Central memory CD4-positive, alpha-beta T cell (primary cell): ENCODE measurements at places on chromosomes 1 and 21.

DNA sequence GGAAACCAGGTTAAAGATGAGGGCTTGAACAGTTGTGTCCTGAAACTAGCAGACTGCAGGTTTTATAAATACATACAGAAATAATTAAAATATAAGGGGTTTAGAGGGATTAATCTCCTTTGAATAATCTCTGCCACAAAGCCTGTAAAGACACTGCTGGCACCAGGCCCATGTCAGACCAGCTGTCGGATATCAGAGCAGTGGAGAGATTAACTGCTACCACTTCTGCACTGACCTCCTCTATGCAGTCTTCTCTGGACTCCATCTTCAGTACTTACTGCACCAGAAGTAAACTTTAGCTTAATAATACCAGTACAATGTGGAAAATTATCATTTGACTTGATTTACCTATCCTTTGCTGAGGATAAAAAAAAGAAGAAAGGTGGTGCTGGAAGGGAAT is 128.6 kb downstream of the LHX4 start:
- DNase-seq, result no peak

- DNase-seq, result no peak
Observed at GRCh38 chr1:203898458-203899352, 37.3 kb downstream of the SNRPE start.

GRCh38 chr1:26797627-26798026 is 9.9 kb downstream of the PIGV start:
- DNase-seq, result no peak

DNA sequence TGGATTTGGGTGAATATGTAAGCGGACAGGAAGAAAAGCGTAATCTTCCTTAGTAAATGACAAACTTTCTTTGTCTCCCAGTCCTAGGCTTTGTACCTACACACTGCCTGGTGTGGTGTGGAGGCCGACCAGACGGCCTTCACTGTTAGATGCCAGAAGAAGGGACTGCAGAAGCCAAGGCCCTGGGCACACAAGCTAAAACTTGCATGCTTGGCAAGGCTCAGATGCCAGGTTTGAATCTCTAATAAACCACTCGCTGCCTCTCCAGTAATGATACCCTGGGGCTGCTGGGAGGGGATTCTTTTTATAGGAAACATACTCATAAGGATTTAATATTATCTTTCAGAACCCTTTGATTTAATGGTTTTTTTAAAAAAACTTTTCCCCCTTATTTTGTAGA is 263.8 kb downstream of the PTPRC start:
- no peak for DNase-seq

GRCh38 chr1:117567976-117568375 is 37.9 kb upstream of the TENT5C start:
- DNase-seq, result no peak

DNA sequence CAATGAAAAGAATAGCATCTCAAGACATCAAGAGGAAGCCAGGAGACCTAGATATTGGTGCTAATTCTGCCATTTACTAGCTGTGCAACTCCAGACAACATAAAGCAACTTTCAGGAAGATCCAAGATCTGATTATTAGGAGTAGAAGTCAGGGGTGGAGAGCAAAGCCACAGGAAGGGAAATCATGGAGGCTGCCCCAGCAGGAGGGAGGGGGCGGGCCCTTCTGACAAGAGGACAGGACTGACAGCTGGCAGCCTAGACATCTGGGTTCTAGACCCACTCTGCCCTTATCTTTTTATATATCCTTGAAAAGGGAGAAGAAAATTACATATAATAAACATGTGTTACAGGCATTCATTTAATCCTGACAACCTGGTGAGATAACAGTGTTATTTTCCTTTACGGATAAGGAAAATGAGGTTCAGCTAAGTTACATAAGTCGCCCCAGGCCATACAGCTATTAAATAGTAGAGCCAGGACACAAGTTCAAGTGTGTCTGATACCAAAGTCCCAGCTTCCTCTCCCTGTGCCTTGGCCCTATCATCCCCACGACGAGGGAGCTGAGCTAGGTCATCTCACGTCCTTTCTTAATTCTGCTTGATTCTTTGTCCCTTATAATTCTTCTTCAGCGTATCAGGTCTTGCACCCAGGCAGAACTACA is 46.6 kb downstream of the ARHGEF11 start:
- no peak for DNase-seq

- no peak for DNase-seq
Observed at GRCh38 chr1:96843196-96843595, 121.6 kb downstream of the PTBP2 start.

DNA sequence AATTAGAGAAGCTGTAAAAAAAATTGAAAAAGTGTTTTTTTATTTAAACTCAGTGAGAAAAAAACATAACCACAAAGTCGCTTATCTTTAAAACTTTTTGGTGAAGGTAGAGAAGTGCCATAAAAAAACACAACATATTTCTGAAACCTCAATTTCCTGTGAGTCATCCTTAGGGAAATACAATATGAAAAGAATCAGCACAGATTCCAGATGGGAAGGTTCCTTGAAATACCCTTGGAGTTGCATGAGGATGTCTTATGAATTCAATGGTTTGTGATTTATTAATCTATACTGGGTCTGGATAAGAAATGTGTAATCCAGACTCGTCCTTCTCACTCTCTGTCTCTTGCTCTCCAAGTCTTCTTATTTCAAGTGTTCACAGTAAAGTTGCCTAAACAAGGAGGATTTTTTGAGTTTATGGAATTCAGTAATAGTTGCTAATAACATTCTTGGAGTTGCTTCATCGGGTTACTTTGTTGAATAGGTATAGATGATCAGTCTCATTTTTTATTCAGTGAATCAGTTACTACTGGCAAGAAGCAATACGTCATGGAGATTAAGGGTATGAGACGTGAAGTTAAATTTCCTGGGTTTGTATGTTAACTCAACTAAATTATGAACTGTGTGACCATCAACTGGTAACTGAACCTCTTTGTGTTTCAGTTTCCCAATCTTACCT is 191.4 kb downstream of the KCNK2 start:
- DNase-seq, result no peak

- no peak for DNase-seq
Observed at GRCh38 chr1:204094856-204095634, 22.1 kb downstream of the SOX13 start.

GRCh38 chr21:34545079-34545884 is 33.3 kb upstream of the KCNE1 start:
- DNase-seq, result no peak

GRCh38 chr1:225770561-225771248 is 6.9 kb upstream of the SRP9 start:
- DNase-seq, result no peak

GRCh38 chr1:61343734-61344420 is 261.5 kb downstream of the NFIA start:
- DNase-seq, result no peak

DNA sequence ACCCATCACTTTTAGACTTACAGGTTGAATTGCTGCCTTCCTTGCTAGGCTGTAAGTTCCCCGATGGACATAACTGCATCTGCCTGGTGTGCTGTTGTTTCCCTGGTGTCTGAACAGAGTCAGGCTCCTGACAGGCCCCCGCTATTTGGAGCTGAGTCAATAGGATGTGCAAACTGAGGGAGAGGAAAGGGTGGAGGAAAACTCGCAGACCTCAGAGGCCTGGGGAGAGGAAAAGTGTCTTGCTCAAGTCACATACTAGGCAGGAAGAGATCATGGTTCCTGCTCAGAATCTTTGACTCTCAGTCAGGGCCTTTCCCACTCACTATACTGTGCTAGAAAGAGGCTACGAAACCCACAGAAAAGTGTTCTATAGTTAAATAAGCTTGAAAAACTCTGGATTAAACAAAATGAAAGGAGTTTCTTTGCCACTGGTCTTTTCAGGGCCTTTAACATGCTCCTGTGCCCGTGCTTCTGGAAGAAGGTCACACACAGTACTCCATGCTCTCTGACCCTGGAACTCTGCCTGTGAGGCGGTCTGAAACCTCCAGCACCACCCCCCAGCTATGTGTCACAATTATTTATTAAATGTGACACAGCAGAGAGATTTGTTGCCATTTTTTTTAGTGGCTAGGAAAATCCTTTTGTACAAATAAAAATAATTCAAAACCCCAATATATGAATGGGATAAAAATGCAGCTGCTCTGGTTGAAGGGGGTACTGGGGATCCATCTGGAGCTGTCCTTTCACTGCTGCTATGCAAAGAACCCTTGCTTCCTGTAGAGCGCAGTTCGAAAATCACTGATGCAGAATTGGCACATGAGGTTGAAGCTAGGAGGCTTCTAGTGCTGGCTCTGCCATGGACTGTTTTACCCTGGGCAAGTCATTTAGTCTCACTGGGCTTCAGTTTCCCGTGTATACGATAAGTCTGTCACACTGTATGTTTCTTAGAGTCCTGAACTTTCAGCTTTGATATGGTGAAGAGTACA is 20.1 kb upstream of the CDCP2 start:
- DNase-seq, result no peak
